Stimulated activated CD4-positive, alpha-beta T cell treated with anti-CD3 and anti-CD28 coated beads, Interleukin-4, amount 100 ng/mL, for 48 hours (primary cell): ENCODE measurements at places on chromosomes 4 and X.

- no peak for DNase-seq
These were observed 9.6 kb downstream of the PSAPL1 start for GRCh38 chr4:7425124-7425523.

GRCh38 chrX:63418211-63418610, 67.1 kb upstream of the SPIN4 start:
- DNase-seq, result no peak

DNA sequence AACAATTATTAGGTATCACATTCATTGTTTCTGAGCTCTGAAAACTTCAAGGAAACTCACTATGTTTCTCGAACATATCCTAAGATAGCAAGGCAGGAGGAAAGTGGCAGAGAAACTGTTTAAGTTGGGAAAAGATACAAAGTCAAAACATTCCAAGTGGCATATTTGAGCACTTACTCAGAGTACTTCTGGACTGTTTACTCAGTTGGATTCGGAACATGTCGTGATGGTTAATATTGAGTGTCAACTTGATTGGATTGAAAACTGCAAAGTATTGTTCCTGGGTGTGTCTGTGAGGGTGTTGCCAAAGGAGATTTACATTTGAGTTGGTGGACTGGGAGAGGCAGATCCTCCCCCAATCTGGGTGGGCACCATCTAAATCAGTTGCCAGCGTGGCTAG, 298.3 kb downstream of the IL1RAPL2 start:
- no peak for DNase-seq

DNA sequence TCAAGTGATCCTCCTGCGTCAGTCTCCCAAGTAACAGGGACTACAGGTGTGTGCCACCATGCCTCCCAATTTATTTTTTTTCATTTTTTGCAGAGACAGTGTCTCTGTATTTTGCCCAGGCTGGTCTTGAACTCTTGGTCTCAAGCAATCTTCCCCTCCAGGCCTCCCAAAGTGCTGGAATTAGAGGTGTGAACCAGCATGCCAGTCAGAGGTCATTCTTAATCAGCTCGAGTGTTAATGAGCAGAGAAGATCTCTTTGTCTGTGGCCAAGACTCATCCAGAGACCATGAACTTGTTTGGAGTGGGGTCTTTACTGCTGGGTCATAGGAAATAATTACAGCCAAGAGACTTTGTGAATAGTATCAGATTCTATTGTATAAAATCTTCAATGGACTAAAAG, 99.2 kb upstream of the AP1S2 start:
- no peak for DNase-seq

DNA sequence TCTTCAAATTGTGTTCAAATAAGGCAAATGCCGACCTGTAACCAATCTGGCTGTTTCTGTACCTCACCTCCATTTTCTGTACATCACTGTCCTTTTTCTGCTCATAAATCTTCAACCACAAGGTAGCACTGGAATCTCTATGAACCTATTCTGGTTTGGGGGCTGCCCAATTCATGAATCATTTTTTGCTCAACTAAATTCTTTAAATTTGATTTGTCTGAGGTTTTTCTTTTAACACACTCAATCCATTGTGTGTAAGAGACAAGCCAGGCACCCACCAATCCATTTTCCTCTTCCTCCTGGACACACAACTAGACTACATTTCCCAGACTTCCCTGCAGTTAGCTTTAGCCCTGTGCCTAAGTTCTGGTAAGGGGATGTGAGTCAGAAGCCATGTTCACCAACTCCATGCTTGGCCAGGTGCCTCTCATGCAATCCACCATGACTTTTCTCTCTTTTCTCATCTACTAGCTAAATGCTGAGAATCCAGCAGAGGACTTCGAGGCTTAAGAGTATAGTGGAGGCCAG, 193.2 kb upstream of the KLF3 start:
- DNase-seq, result no peak

- DNase-seq, result no peak
These were observed 90.3 kb downstream of the SMIM20 start for GRCh38 chr4:26004290-26004689.

DNA sequence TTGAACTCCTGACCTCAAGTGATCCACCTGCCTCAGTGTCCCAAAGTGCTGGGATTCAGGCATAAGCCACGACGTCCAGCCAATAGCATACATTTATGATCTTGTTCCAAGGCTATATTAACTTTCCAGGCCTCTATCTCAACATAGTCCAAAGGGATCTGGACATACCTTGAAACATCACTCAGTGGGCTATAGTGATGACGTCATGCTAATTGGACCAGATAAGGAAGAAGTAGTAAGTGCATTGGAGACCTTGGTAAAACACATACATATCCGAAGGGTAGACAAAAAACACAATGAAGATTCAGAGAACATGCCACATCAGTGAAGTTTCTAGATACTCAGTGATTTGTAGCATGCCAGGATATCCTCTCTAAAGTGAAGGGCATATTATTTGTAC, 37.4 kb upstream of the USP26 start:
- no peak for DNase-seq
